ENCODE measurements at places on chromosomes 1 and 21.

DNA sequence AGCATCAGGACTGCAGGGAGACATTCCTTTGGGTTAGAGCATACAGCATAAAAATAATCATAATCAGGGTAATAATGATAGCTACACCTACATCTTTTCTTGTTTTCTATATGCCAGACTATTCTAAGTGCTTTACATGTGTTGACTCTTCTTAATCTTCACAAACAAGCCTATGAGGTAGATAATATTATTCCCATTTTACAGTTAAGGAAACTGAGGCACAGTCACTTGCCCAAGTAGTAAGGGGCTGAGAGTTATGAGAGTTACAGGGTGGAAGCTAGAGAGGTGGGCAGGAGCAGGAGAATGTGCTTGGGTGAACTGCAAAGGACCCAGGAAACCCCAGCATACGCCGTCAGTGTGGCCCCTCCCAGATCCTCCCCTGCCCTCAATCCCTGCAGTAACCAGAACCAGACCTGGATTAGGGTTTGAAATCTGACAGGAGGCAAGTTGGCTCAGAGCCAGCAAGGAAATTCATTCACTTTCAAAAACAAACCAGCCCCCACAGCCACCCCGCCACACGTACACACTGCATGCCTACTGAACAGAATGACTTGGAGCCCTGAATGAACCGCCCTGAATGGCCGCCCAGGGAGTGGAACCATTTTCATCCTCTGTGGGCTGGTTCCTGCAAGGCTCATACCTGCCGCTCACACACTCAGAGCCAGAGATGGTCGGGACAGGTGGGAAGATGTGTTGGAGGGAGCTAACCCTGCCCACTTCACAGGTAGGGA is 126.1 kb downstream of the TRABD2B start:
- no peak for DNase-seq

DNA sequence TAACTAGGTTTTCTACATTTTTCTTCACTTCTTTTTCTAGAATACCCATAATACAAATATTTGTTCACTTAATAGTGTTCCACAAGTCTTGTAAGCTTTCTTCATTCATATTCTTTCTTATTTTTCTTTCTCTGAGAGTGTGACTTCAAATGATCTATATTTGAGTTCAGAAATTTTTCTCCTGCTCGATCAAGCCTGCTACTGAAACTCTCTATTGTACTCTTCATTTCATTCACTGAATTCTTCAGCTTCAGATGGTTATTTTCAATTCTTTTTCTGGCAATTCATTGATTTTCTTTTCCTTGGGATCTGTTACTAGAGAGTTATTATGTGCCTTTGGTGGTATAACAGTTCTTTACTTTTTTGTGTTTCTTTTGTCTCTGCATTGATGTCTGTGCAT is 82.5 kb upstream of the CAMK1G start:
- DNase-seq = no peak

DNA sequence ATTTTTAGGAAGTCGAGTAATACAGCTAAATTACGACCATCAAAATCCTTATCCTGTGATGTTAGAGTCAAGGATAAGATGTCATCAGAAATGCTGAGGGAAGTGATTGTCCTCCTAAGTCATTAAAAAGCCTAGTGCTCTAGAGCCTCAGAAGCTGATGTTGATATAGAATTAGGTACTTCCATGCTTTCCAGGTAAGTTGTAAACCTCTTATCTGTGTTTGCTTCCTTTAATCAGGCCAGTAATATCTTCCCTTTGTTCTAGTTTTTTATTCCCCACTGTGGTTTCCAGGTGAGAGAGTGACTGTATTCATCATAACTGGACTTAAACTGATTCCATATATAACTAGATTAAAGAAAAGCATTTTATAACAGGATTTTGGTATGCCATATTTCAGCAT is 44.4 kb downstream of the SMG7 start:
- no peak for DNase-seq

GRCh38 chr1:71774705-71775104 is 507.6 kb downstream of the NEGR1 start:
- no peak for DNase-seq

Measured in HS-27A (cell line).